ENCODE measurements at places on chromosomes 5 and 9.

DNA sequence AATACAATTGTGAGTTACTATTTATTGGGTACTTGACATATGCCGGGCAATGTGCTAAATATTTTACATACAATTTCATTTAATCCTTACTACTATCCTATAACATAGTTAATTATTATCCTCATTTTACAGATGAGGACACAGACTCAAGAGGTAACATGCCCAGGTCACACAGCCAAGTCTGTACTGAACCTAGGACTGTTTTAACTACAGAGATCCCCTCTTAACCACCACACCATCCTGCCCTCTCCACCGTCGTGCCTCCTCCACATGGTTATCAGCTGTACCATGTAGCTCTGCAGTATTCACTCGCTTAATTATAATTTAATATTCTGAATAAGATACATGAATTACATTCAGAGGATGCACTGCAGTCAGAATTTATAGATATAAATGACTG is 5.3 kb downstream of the RAB14 start:
- DNase-seq, result no peak

- DNase-seq, result no peak
Observed at GRCh38 chr5:53211799-53212198, 102.2 kb upstream of the MOCS2 start.

- no peak for DNase-seq
Observed at GRCh38 chr9:92942688-92943616, 4.4 kb upstream of the FGD3 start.

- no peak for DNase-seq
Observed at GRCh38 chr9:133210609-133211008, 1.6 kb upstream of the OBP2B start.
